ENCODE measurements at places on chromosomes 13 and 19. TPM values are rescaled to one million over a fixed set of nuclear protein-coding genes. Genes with fewer than 3 reads are reported as not detected.

DNA sequence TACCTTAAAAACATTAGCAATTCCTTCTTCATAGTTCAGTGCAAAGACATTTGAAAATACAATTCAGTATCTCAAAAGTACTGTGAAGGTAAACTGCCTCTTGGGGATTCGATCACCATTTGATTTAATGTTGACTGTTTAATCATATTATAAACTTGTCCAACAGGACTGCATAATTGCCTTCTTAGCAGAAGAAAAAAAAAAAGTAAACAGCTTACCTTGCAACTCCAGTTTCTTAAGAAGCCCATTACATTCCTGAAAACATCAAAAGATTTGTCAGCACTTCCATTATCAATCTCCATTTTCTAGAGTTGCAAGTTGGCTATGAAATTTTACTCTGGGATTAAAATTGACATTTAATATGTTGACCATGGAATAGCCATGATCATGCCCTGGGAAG is 1154.6 kb downstream of the OLFM4 start:
- H3K36me3 ChIP-seq = no peaks in the 10 kb centered on the region
- H3K4me1 ChIP-seq = no peaks in the 10 kb centered on the region
- H3K27me3 ChIP-seq = no peaks in the 10 kb centered on the region
- no peak overlapping the region for H3K27ac ChIP-seq

- H3K4me1 ChIP-seq = no peaks in the 10 kb centered on the region
- no peaks in the 10 kb centered on the region for H3K36me3 ChIP-seq
- H3K4me3 ChIP-seq = no peak overlapping the region
- peaks cover 1% of the 10 kb centered on the region for H3K27me3 ChIP-seq
- no peak overlapping the region for H3K27ac ChIP-seq
Measured at GRCh38 chr13:64756621-64757020, 2473.5 kb downstream of the PCDH9 start.

Gene PIN1
- 183 TPM for polyA plus RNA-seq

GRCh38 chr19:17406046-17406886 is 836 bp upstream of the BST2 start:
- peaks cover 53% of the 10 kb centered on the region for H3K4me1 ChIP-seq
- H3K27ac ChIP-seq = peak overlapping the region; percentile 94
- peaks cover 8% of the 10 kb centered on the region for H3K36me3 ChIP-seq

- peaks cover 3% of the 10 kb centered on the region for H3K36me3 ChIP-seq
- H3K27ac ChIP-seq = no peak overlapping the region
- H3K27me3 ChIP-seq = peaks cover 3% of the 10 kb centered on the region
- no peaks in the 10 kb centered on the region for H3K4me1 ChIP-seq
- no peak for DNase-seq
Measured at GRCh38 chr13:64248371-64249065, 2832.9 kb upstream of the PCDH20 start.

Measured in immature natural killer cell (primary cell).